ENCODE measurements at places on chromosomes 11 and 22. TPM values are rescaled to one million over a fixed set of nuclear protein-coding genes. Genes with fewer than 3 reads are reported as not detected.

The PACSIN2 gene
- total RNA-seq: 63.8 TPM

- DNase-seq: no peak
Measured at GRCh38 chr11:71395263-71395560, 53.0 kb downstream of the DHCR7 start.

GRCh38 chr11:69138265-69138664 lies 17.5 kb upstream of the SMIM38 start:
- DNase-seq: no peak

DNA sequence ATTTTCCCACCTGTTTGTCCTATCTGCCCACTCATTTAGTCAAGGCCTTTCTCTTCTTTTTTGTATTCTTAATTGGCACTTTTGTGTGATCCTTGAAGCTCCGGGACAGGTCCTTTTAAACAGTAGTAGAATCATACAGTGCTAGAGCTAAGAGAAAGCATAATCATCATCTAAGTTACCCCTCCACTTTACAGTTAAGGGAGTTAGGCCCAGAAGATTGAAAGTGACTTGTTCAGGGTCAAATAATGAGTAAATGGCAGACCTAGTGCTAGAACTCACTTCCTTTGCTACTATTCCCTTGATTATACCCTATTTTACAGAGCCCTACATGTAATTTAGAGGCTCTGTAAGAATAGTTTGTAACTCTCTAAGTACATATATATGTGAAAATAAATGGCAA lies 2.5 kb downstream of the USP47 start:
- no peak for DNase-seq

DNA sequence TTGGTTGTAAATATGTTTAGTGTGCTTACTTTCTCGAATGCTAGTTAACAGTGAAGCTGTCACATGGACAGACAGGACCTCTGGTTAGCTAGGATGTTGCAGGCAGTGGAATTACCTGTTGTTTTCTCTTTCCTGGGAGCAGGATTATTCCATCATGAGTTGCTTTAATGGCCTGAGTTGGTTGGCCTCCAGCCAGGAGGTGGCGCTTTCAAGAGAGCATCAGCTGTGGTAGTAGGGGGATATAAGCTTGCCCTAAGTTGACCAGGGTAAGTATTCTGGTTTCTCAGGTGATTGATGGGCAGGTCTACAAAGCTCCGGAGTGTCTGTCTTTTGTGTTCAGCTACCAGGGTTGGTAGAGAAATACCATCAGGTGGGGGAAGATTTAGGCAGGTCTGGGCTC lies 43.5 kb downstream of the NELL1 start:
- no peak for DNase-seq

The ANO9 gene
- total RNA-seq: 1.3 TPM

GRCh38 chr11:3205261-3206155 lies 13.1 kb downstream of the MRGPRG start:
- peak; percentile 6 for DNase-seq

The OR51B2 gene
- total RNA-seq: not detected

Measured in left ventricle myocardium superior (tissue), 1 donor.